ENCODE measurements at places on chromosomes 16 and 17.

- DNase-seq, result no peak
These were observed 31.9 kb upstream of the CPNE2 start for GRCh38 chr16:57060323-57061083.

DNA sequence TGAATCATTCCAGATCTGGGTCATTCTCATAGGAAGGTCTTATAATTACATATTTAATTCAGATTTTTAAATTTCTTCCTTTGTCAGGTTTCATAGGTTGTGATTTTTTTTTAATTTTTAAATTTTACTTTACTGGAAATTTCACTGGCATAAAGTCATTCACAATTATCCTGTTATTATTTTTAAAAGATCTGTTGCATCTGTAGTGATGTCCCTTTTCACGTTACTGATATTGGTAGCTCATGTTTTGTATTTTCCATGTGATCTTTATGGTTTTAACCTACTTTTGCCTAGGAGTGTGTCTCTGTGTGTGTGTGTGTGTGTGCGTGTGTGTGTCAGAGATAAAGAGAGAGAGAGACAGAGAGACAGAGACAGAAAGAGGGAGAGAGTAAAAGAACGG lies 216.6 kb upstream of the KCNJ16 start:
- DNase-seq, result no peak

- no peak for DNase-seq
These were observed 26.0 kb upstream of the HNF1B start for GRCh38 chr17:37770631-37771518.

DNA sequence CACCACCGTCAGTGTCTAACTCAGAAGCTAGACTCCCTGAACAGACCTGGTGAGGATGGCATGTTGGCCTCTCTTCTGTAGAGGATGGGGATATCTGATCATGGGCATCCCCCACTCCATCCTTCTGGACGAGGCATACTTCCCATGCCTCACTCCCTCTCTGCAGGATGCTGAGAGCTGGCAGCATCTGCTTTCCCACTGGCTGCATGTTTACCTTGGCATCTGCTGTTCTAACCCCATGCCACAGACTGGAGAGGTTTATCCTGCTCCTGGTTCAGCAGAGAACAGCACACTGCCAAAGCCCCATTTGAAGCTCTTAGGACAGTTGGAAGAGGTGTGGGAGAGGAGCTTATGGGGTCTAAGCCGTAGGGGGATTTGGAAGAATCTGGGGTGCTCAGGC lies 46.0 kb downstream of the YPEL2 start:
- DNase-seq, result no peak

DNA sequence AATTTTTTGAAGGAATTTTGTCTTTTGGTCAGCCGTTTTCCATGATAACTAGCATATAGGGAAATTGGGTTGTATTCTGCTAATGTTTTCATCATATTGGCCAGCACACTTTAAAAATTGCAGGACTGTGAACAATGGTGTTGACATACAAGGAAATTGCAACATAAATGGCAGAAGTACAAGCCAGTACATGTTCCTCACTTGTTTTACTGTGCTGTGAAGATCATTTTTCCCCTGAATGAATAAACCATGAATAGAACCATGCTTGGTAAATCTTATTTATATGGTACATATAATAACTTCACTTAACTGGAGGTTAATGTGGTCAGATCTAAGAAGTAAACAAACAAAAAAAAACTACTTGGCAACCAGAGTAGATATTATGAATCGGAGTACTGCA lies 22.8 kb downstream of the OMG start:
- DNase-seq, result no peak

GRCh38 chr16:3640632-3641501 lies 13.6 kb upstream of the DNASE1 start:
- DNase-seq, result no peak

GRCh38 chr17:32516450-32516849 lies 29.7 kb downstream of the CDK5R1 start:
- no peak for DNase-seq

GRCh38 chr17:71934520-71934919 lies 186.3 kb upstream of the SOX9 start:
- DNase-seq, result no peak

- no peak for DNase-seq
These were observed 224.3 kb downstream of the MSI2 start for GRCh38 chr17:57480438-57481196.

DNA sequence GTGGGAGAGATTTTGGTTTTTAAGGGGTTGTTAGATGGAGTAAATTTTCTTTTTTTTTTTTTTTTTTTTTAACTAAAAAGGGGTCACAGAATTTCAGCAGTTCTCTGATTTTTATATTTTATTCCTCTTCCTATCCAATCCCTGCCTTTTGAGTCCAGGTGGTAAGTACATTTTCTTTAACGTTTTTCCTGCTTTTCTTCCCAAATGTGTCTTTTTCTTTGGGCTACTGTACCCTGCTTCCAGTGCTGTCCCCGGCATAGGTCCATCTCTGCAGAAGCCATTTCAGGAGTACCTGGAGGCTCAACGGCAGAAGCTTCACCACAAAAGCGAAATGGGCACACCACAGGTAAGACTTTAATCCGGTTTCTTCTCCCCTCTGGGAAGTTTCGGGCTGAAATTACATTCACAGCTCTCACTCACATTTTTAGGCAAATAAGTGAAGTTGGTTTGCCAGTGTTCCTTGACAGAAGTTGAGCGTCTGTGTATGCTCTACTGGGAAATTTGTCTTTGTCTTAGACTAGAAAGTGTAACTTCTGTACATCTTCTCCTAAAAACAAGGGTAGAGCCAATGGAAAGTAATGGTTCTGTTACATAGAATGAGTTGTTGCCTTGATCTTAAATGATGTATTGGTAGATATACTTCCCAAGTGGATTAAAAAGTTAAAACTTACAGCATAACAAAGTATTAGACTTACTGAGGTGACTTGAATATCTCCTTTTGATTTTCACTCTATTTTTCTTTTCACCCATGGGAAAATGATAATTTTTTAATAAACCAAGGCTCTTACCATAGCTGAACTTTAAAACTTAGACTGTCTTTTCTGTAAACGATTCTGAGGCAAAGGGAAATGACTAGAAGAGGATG lies 54.5 kb downstream of the TUBD1 start:
- DNase-seq, result no peak

GRCh38 chr16:20791923-20792612 lies 14.2 kb downstream of the ERI2 start:
- DNase-seq, result no peak

- no peak for DNase-seq
These were observed 5.6 kb downstream of the CDH16 start for GRCh38 chr16:66913081-66913480.

GRCh38 chr17:81454473-81454872 lies 58.1 kb downstream of the ACTG1 start:
- no peak for DNase-seq

DNA sequence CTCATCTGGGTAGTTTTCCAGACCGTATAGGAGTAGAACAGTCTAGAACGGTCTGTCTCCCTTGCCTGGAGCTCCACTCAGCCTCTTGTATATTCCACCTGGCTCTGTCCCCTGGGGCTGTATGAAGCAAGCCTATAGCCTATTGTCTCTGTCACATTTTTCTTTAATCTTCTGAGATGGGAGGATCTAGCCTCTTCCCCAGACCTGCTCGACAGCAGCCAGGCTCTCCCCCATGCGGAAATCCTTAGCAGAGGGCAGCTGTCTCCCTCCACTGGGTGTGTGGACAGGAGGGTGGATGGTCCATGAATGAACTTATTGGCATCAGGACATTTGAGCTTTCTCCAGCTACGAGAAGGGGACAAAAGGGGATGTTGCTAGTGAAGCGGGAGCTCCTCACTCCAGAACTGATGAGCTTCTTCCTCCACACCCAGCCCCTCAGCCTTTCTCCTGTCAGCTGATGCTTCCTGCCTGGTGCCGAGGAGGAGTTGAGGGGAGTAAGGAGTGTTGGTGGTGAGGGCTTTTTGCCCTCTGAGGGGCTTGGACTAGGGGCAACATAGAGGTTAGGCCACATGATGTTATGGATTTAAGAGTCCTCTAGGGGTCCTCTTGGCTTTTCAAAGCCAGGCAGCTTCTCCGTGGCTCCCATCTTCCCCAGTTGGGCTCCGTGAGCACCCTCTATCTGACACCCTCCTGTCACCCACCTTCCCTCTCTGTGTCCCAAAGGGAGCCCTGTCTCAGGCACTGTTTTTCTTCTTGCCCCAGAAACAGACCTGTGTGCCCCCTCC lies 28.0 kb downstream of the ARHGAP23 start:
- DNase-seq, result no peak

- no peak for DNase-seq
These were observed 218.3 kb downstream of the SOX9 start for GRCh38 chr17:72338847-72339790.

DNA sequence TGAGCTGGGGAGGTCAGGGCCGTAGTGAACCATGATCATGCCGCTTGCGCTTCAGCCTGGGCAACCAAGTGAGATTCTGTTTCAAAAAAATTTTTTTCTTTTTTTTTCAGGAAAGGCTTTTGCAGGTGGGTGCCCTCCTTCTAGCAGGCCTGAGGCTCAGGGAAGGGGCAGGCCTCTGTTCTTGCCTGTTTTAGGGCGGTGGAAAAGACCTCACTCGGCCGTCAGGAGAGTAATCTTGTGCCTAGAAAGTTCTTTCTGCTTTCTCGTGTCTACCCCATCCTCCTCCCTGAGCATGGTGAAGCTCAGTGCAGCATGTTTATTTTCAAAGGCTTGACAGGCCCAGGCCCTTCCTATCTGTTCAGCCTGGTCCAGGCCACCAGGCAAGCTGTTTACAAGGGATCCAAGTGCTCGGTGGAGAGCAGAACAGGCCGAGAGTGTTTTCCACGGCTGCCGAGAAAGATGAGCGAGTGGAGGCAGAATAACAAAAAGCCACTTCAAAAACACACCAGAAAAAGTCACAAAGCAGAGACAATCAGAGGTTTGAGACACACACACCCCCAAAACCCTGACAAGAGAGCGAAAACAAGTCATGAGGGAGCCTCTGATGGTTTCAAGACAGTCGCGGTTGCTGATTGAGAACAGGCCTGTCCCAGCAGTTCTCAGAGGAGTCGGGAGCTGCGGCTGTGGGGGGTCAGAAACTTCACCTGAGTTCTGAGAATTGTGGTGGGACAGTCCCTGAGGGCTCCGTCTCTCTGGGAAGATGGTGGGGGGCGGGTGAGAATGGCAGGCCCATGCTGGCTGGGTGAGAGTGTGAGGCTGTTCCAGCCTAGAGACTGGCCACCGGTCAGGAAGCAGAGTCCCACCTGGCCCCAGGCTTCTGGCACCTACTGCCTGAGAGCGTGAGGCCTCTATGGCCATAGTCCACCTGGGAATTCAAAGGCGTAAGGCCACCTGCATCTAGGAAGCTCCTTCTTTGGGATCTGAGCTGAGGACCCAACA lies 37.5 kb upstream of the CCR7 start:
- no peak for DNase-seq
